ENCODE measurements at places on chromosomes 13 and 19.

DNA sequence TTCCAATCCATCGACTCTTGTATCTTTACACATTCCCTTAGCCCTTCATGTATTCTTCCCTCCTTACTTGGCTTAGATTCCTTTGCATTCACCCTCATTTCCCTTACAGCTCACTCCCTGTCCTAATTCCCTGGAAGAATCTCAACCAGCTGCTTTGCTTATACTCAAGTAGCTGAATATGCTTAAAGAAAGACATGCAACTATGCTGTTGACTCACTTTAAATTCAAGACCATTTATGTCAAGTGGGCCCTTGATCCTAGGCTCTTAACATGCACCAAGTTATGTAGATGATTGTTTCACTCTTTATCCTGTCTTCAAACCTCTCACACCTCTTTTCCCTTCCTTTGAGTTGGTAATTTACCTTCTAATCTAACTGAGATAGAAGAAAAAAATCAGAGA lies 7.4 kb downstream of the CCDC122 start:
- DNase-seq, result no peak

DNA sequence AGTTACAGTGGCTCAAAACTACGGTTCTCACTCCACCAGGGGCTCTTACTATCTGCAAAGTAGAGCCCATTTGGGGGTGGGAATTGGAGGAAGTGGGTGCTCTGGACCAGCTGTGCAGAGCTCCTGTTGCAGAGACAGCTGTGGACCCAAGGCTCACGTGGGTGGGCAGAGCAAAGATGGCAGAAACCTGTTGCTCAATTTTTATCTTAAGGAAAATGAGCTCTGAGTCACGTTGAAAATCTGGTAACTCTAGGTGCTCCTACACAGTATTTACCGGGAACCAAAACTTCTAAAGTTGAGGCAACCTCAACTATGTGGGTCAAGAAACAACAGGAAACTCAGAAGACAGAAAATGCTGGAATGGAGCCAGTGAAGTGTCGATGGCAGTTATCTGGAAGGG lies 30.2 kb upstream of the SLC15A1 start:
- DNase-seq, result no peak

DNA sequence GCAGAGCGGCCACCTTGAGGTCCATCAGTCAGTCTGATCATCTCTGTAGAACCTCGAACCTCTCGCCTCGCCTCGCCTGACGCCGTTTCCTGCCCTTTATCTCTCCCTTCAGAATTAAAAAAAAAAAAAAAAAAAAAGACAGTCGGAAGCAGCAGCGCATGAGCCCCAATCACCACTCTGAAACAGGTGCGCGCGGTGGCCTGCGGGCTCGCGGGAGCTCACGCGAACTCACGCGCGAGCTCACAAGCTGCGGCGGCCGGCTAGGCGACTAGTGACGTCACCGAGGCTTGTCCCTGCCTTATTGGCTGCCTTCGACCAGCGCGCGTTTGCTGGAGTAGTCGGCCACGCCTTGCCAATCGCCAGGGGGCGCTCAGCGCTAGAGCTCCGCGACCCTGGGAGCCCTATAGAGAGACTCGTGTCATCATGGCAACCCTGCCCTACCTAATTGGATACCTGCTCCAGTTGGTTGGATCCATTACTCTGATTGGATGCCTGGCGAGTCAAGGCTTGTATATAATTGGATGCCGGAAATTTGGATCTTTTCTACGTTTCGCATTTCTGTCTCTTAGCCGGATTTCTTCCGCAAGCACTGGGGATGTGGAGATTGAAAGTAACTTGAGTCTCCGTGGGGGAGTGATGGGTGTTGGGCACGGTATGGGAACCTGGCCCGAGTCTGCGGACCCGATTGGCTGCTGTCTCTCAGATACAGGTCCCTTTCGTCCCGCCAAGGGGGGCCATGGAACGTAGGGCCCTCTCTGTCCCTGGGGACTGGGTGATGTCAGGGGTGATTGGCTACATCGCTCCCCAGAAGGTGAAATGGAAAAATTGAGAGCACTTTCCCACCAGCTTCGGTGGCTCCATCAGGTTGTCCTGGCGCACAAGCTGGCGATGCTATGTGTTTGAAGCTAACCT lies 31.6 kb downstream of the SYT3 start:
- DNase-seq, result peak; percentile 95

DNA sequence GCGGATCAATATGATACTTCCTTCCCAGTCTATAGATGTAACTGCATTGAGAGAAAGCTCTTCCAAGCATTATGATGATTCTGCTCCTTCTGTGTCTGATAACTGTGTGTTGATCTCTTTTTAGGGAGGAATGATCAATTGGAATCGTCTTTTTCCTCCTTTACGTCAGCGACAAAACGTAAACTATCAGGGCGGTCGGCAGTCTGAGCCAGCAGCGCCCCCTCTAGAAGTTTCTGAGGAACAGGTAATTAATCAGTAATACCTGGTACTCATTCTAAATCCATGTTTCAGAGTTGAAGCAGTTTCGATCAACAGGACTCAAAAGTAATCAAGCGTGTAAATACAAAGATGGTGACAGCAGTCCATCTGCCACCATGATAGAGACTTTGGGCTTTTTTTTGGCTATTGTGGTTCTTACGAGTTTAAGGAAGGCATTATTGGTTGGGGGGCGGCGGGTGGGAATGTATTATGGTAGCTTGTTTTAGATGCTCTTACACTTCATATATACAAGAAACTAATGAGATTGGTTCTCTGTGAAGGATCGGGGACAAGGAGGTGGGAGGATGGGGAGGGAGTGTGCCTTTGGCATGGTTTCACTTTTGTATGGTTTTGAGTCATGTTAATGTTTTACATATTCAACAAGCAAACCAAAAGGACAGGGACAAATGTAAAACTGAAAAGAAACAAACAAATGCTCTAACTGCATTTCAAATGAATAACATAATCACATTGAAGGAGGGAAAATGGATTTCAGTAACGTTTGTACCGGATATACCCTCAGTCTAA lies 60.7 kb upstream of the GPR183 start:
- no peak for DNase-seq

- DNase-seq, result no peak
Observed at GRCh38 chr13:97385854-97386253, 48.1 kb upstream of the RAP2A start.

DNA sequence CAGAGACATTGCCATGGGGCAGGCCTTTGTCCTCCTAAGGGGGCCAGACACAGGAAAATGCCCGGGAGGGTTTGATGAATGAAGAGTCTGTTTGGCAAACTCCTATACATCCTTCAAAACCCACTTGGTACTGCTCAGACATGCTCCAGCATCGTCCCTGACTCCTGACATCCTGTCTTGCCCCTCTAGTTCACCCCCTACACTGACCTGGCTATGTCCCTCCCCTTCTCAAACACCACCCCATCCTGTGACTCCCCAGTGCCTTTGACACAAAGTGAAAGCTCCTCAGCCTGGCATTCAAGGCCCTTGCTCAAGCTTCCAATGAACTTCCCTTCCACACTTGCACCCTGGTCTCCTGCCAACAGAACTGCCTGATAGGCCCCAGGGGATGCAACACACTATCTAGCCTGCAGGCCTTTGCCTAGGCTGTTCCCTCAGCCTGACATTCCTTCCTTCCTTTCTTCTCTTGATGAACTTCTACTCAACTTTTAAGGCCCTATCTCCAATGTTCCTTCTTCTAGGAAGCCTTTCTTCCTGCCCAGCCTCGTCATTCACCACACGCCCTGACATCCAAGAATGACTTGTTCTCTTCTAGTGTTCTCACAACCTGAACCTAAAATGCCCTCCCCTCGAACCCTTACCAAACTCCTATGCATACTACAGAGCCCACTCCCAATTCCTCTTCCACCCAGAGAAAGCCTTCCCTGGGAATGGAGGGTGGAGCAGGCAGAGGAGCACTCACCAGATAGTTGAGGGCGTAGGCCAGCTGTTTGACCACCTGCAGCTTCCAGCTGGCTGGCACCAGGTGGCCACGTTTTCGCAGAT lies 12.4 kb downstream of the JAK3 start:
- no peak for DNase-seq

- no peak for DNase-seq
Observed at GRCh38 chr13:43346427-43346826, 323.0 kb downstream of the DNAJC15 start.

- peak; percentile 84 for DNase-seq
Observed at GRCh38 chr19:17333611-17334413, 843 bp downstream of the ANO8 start.

DNA sequence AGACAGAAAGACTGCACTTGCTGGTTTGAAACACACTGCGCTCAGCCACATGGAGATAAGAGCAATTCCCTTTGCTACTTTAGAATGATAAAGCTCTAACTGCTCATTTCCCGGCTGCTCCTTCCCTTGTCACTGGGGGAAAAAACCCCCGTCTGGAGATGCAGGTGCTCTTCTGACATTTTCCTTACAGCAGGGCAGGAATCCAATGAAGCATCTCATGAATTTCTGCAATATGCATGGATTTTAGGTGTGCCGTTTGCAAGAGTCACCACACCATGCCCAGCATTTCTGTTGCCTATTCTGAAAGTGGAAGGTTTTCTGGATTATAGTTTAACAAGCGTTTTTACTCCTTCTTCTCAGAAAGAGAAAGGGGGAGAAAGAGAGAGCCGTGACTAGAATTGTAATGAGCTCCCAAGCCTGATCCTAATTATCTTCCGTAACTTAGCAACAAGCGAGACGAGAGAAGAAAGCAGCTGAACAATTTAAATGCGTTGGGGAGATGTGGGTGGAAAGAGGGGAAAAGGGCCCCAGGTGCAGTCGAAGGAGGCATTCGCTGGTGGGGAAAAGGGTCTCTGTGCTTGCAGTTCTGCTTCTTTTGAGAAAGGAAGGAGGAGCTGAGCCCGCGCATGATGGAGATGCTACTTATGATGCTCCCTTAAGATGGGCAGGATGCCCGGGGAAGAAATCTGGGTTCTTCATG lies 76.6 kb upstream of the SPATA13 start:
- DNase-seq, result no peak

DNA sequence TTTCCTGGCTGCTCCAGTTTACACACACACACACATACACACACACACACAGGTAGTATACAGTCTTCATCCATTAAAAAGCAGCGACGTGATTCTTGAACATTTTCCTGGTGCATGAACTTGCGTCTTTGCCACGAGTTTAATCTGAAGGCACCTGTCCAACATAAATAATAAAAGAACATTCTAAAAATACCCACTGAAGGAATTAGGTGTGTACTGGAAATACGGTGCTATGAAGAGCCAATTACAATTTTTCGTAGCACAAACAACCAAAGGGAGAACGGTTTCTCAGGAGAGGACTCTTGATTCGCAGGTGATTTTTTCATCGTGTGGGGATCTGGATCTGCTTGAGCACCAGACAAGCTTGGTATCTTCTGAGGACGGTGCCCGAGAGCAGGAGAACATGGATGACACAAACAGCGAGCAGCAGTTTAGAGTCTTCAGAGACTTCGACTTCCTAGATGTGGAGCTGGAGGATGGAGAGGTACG lies 61.2 kb downstream of the ZAR1L start:
- DNase-seq, result no peak

DNA sequence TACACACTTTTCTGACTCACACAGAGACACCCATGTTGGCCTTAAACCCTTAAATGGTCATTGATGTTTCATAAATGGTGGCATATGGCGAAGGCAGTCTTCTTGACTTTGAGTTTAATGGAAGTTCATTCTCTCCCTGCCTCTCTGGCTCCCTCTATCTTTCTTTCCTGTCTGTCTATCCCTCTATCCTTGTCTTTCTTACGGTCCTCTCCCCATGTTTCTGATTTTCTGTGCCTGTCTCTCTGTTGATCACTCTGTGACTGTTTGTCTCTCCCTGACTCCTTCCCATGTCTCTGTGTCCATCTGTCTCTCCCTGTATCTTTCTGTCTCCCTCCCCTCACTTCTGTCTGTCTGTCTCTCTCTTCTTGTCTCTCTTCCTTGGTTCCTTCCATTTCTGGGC lies 43.2 kb upstream of the SHKBP1 start:
- no peak for DNase-seq

DNA sequence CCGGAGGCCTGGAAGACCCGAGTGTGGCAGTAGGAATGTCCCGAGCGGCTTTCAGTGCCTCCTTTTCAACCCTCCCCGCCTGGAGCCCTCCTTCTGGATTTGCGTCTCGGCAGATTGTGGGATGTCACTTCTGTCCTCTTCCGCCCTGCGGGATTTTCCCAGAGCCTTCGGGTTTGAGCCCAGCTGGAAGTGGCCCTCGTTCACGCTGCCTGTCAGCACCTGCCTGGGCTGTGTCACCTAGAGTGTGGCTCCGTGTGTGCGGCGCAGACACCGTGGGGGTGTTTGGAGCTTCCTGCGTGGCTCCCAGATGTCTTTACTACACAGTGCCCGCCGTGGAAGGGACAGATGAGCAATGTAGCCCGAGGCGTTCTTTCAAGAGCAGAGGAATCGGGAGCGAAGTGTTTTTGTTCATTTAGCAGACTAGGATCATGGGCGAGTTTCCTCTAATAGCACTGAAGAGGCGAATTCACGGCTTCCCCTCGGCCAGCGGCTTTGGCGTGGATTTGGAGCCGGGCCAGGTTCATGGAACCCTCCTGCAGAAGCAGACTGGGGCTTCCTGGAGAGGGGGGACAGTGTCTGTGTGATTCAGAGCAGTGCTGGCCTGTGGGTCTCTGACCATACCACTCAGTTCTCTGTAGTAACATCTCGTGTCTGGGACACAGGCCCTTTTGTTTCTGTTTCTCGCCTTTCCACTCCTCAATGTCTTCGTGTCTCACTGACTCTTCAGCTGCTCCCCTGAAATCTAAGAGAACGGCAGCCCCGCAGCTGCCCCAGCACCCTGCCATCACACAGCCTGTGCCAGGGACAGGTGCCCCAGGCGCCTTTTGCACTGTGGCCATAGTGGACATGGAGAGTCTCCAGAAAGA lies 68.0 kb downstream of the KDM4B start:
- DNase-seq, result no peak

- no peak for DNase-seq
Observed at GRCh38 chr19:517721-518597, 10.7 kb downstream of the TPGS1 start.

DNA sequence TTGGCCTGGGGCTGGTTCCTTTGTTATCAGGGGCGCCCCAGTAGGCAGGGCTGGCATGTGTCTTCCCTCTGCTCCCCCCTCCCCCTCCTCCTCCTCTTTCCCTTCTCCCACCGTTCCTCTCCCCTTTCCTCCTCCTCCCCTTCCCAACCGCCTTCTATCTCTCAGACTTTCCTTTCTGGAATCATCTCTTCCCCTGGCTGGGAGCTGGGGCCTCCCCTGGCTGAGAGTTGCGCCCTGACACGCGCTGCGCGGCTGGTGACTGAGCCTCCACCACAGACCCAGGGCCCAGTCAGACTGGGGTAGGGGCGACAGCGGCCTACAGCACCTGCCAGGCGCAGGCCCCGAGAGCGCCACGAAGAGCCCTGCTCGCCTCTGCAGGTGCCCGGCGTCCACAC lies 2.8 kb downstream of the PNMA8B start:
- no peak for DNase-seq

GRCh38 chr19:39405958-39406655 lies 540 bp upstream of the ZFP36 start:
- peak; percentile 87 for DNase-seq

DNA sequence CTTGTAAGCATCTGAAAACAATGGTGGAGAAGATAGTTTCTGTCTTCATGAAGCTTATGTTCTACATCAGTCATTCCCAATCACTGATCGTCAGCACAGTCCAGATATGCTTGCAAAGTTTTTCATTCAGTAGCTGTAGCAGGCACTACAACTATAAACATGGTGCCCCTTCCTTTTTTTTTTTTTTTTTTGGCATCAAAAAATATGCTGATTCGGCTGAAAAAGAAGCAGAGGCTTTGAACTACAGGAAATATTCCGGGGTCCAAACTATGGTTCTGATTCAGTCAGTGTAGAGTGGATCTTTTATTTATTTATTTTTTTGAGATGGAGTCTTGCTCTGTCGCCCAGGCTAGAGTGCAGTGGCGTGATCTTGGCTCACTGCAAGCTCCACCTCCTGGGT lies 414.4 kb downstream of the OLFM4 start:
- DNase-seq, result no peak

All from stimulated activated CD4-positive, alpha-beta T cell treated with anti-CD3 and anti-CD28 coated beads, Interleukin-1b, Interleukin-23, amount 100 ng/mL, for 48 hours (primary cell).